ENCODE measurements at places on chromosomes 13 and 19.

GRCh38 chr19:28388988-28389387 is 824.0 kb downstream of the UQCRFS1 start:
- no peak for DNase-seq

GRCh38 chr19:41131186-41131585 is 17.0 kb downstream of the CYP2F1 start:
- DNase-seq = no peak

- DNase-seq = no peak
Measured at GRCh38 chr19:35513628-35514281, at the start of gene DMKN. Gene DMKN, minus strand, starts transcription at chr19:35513649. Its CDS starts 174 bp downstream, at chr19:35513475.

- DNase-seq = no peak
Measured at GRCh38 chr19:6297202-6297601, 17.4 kb upstream of the MLLT1 start.

DNA sequence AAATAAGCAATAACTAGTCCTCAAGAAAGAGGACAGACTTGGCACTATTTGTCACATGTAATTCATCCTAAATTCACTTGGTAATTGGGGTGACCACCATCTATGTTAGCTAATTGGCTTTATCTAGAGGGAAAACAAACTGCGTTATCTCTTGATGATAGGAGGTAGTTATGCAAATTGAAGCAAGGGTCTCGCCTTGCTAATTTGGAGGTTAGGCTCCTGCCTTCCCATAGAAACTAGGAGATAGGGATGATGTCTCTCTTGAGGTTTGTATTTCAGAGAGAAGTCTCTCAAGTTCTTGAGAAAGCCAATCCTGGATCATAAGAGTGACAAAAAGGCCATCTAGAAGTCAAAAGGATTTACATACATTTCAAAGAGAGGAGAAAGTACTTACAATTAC is 179.9 kb downstream of the SLITRK6 start:
- no peak for DNase-seq

DNA sequence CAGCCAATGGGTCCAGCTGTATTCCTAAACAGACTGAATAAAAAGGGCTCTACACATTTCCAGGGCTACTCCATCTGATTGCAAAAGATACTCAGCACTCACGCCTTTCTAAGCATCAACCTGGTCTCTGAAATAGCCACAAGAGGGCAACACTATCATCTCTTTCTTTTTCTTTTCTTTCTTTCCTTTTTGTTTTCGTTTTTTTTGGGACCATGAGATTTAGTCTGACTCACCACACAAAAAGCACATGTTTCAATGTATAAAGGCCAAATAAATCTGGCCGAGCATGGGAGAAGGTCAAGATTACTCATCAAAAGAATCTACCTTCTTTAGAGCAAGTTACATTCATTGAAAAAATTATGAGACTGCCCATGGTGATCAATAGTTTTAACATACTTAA is 805.6 kb upstream of the ARGLU1 start:
- no peak for DNase-seq

DNA sequence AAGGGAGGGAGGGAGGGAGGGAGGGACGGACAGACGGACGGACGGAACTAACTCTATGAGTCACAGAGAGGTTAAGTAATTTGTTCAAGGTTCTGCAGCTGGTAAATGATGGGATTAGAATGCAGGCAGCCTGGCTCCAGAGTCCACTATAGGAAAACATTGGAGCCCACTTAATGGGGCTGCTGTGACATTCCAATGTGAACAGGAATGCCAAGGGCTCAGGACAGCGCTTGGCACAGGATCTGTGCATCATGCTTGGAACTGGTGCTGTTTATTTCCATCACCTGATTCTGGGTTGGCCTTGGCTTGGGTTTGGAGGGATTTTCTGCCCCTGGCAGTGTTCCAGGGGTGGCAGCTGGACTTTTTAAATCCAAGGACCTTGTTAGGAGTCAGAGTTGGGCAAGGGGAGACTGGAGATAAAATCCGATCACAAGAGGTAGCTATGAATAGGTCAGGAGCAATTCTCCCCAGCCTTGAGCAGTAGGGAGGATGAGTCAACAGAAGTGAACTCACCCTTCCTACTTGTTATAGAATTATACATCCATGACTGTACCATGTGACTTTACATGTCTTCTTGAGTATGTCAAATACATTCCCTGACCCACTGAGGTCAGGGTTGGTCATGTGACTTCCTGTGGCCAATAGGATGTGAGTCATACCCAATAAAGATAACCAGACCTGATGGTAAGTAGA is 7.8 kb upstream of the HIF3A start:
- no peak for DNase-seq

DNA sequence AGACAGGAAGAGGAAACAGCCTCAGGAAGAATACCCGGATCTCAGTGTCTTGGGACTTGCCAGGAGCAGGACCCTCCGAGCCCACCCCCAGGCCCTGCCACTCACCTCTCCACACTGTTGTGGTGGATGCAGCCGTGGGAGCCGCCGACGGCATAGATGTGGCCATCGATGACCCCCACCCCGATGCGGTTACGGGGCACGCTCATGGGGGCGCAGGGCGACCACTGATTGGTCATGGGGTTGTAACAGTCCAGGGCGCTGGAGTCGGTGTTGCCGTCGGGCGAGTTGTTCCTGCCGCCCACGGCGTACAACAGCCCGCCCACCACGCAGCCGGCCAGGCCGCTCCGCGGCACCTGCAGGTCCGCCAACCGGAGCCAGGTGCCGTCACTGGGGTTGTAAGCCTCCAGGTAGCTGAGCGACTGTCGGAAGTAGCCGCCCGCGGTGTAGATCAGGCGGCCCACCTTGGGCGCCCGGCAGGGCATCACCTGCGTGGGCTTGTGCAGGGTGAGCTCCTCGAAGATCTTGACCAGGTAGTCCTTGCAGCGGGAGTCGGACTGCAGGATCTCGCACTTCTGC is 11.6 kb downstream of the KEAP1 start:
- no peak for DNase-seq

- peak; percentile 65 for DNase-seq
Measured at GRCh38 chr13:36858290-36858689, 39.3 kb downstream of the RFXAP start.

- no peak for DNase-seq
Measured at GRCh38 chr19:41870401-41870873, 6.6 kb upstream of the CD79A start.

DNA sequence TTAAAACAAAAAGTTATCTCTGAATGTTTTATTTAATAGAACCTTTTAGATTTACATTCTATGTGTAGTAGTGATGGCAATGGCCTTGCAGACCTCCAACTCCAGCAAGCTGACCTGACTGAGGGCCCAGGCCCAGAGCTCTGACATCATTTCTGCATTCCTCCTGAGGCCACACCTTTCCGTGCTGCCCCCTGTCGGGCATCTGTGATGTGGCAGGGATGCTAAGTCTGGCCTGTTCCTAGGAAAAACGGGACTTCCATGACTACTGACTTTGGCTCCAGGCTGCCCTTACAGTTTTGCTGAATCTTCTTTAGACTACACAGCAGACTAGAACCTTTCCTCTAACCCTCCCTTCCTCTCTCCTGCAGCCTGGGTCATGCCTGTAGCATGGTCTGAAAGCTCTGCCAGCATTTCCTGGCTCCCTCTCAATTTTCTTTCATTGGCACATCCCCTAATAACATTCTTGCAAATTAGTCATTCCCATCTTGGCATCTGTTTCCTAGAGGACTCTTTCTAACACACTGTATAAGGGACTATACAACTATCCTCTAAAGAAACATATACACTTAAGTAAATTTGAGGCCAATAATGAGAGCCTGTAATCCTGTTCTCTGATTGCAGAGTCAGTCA is 249.1 kb downstream of the GPC5 start:
- DNase-seq = no peak

DNA sequence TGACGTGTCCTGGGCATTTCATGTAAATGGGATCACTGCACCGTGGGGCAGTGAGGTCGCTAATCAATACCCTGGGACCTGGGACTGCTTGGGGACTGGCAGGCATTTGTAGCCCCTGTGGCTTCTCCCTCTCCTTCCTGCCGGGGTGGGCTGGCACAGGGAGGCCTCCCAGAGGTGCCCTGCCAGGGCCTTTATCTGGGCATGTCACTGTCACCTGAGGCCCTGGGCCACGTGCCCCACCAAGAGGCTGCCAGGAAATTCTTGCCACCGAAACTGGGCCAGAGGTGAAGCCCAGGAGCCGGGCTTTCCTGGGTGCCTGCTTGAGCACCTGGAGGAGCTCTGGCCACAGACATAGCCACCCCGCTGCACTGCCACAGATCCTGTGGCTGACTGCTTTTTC is 1.8 kb upstream of the NMRK2 start:
- no peak for DNase-seq

DNA sequence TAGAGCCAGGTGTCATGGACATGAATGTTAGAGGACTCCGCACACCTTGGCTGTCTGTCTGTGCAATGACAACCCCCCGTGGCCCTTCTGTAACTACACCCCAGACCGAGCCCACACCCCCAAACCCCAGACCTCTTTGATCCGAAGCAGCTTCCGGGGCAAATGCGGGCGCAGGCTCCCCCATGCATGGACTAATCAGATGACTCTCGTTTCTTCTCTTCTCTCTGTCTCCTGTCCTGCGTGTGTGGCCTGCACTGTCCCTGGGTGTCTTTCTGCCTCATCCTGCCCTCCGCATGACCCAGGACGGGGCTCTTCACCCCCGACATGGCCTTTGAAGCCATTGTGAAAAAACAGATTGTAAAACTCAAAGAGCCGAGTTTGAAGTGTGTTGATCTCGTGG is 38.9 kb downstream of the TMED1 start:
- DNase-seq = no peak

DNA sequence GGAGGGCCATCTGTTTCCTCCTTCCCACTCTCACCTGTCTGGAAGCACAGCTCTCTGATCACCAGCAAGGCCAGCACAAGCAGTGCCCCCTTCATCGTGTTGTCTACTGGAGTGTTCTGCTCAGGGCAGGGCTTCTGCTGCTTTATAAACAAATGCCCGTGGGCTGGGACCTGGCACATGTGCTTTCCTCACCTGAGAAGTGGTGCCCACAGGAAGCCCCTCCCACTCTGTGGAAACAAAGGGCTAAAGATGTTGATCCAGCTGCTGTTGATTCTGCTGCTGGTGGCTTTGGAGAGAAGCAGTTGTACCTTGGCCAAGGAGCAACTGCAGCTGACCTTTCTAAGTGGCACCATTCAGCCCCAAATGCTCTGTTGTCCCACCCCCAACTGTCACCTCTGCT is 26.4 kb upstream of the ZNF181 start:
- no peak for DNase-seq

GRCh38 chr19:38405276-38405675 is 2.4 kb downstream of the FAM98C start:
- no peak for DNase-seq

- no peak for DNase-seq
Measured at GRCh38 chr13:42405665-42406390, 133.9 kb downstream of the AKAP11 start.

- DNase-seq = no peak
Measured at GRCh38 chr13:99124794-99125316, 75.8 kb upstream of the UBAC2 start.

- DNase-seq = peak; percentile 26
Measured at GRCh38 chr19:50046649-50047503, 21.1 kb downstream of the ZNF473 start.

DNA sequence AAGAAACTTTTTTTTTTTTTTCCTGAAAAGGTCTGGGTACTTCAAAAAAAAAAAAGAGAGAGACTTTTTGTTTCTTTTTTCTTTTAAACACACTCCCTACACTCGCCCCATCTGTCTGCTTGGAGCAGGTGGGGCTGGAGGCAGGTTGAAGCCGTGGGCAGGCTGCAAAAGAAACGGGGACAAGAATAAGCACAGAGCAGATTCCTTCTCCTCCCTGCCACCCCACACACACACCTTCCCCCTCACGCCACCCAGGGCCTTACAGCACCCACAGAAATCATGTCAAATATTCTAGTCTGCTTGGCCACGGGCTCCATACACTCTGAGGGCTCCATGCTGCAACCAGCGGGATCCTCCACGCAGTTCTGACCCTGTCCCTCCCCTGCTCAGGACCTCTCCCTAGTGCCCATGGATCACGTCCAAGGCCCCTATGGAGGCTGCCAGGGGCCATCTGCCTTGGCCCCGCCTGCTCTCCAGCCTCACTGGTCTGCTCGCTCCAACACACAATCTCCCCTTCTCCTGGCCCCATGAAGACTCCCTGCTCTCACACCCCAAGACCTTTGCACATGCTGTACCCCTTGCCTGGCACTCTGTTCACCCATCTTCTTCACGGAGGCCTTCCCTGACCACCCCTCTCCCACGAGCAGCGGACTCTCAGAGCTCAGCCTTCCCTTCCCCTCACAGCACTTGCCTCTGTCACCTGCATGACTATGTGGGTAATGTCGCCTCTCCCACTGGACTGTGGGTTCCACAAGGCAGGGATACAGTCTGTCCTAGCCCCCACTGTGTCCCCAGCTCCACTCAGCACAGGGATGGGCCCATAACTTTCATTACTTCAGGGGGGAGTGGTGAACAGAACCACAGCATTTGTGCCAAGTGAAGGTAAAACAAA is 11.4 kb downstream of the AKT2 start:
- no peak for DNase-seq

DNA sequence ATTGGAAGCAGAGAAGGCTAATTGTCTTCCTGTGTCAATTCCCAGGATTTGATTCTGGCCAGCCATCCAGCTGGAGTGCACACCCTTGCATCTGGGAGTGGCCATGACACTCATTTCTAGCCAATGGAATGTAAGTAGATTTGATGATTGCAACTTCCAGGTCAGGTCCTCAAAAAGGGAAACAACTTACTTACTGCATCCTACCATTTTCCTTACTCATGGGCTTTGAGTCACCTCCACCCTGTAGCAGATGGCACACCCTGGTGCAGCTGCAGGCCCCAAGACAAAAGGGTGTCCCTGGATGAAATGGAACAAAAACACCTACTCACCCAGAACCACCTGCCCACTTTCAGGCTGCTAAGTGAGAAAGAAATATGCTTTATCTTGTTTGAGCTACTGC is 27.3 kb upstream of the MPHOSPH8 start:
- no peak for DNase-seq

DNA sequence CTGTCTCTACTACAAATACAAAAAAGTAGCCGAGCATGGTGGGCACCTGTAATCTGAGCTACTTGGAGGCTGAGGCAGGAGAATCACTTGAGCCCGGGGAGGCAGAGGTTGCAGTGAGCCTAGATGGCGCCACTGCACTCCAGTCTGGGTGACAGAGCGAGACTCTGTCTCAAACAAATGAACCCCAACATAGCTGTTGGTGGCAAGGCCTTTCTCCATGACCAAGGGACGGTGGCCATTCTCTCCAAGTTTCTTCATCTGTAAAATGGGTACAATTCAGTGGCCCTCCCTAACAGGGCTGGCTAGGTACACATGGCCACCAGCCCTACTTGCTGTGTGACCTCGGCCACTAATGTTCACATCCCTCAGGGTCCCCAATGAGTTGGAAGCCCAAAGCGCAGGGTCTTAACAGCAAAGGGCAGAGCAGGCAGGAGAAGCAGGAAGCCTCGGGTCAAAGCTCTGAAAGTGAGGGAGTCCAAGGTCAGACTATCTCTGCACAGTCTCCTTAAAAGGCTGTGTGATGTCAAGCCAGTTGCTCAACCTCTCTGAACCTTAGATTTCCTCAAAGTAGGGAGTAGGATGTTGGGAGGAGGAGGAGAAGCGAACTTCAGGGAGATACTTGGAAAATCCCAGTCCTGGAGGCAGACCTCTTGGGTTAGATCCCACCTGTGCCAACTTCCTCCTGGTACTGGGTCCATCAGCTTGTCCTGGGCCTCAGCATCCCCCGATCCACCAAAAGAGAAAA is 2.7 kb downstream of the JUND start:
- peak; percentile 41 for DNase-seq

Measured in hematopoietic multipotent progenitor cell treated with erythropoietin and hydrocortisone succinate and interleukin-3 and kit ligand, for 15 days (in vitro differentiated cells).